GM12864 (cell line): ENCODE measurements at places on chromosomes 4 and X.

- DNase-seq = no peak
These were observed 34.7 kb upstream of the LHFPL1 start for GRCh38 chrX:112714357-112714918.

GRCh38 chr4:99518601-99519295 is 7.9 kb downstream of the C4orf17 start:
- no peak for DNase-seq

DNA sequence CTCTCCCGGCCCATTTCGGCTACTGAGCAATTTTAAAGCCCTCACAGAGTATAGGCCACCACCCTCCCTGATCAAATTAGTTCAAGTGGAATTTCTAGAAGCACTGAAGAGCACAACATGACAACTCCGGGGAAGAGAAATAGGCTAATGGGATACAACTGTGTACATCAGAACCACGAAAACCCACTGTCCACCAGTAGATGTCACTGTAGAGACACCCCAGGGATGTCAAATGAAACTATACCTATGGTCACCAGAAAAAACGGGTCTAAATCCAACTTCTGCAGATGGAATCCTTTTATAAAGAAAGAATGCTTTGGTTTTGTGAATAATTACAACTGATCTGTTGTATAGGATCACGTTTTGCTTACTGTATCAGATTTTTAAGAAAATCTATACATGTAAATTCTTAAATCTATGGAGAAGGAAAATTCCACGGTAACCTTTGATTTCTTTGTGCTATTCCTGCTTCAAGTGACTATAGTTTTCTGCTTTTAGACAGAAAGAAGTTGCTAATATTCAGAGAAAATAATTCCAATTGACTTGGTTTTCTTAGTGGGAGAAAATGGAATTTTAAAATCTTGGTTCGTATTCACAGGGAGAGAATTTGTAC is 29.5 kb upstream of the MAP3K15 start:
- no peak for DNase-seq

GRCh38 chrX:136130931-136131833 is 16.2 kb upstream of the FHL1 start:
- no peak for DNase-seq
